ENCODE measurements at places on chromosomes 13 and 19. TPM values are rescaled to one million over a fixed set of nuclear protein-coding genes. Genes with fewer than 3 reads are reported as not detected.

SMG9 gene
- 39.7 TPM for polyA plus RNA-seq

ZNF616 gene
- polyA plus RNA-seq = 7.8 TPM

RXFP2 gene
- polyA plus RNA-seq = not detected

VAV1 gene
- polyA plus RNA-seq = not detected

LRRC8E gene
- polyA plus RNA-seq = 3.2 TPM

DLL3 gene
- polyA plus RNA-seq = 1.1 TPM

LATS2 gene
- polyA plus RNA-seq = 5.6 TPM
